ENCODE measurements at places on chromosomes 1 and 21. TPM values are rescaled to one million over a fixed set of nuclear protein-coding genes. Genes with fewer than 3 reads are reported as not detected.

CD1B gene
- total RNA-seq, result not detected

- no peak overlapping the region for H3K4me3 ChIP-seq
- no peak for DNase-seq
- no peak overlapping the region for H3K27ac ChIP-seq
- H3K36me3 ChIP-seq, result no peaks in the 10 kb centered on the region
Measured at GRCh38 chr1:87449348-87449963, 120.8 kb downstream of the LMO4 start.

GPR52 gene
- total RNA-seq, result 1.4 TPM

LCE6A gene
- not detected for total RNA-seq

MAP7D1 gene
- 132 TPM for total RNA-seq

DNA sequence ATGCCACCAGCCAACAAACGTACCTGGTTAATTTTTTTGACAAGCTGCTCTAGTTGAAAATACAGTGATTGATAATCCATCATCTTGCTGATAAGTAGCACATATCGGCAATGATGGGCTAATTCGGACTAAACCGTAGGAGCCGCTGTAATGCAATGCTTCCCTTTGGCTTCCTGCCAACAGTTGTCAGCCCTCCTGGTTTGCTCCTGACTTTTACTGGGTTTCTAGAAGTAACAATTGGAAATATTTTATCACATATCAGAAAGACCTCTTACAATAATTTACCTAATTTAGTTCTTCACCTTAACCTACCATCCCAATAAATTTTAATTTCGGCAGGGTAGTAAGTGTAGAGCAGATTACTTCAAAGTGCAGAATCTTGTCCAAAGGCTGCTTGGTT, 148.5 kb downstream of the DHRS3 start:
- no peak overlapping the region for H3K4me3 ChIP-seq
- no peak overlapping the region for H3K27ac ChIP-seq
- peaks cover 21% of the 10 kb centered on the region for H3K4me1 ChIP-seq
- no peaks in the 10 kb centered on the region for H3K36me3 ChIP-seq
- H3K27me3 ChIP-seq, result no peaks in the 10 kb centered on the region

DNA sequence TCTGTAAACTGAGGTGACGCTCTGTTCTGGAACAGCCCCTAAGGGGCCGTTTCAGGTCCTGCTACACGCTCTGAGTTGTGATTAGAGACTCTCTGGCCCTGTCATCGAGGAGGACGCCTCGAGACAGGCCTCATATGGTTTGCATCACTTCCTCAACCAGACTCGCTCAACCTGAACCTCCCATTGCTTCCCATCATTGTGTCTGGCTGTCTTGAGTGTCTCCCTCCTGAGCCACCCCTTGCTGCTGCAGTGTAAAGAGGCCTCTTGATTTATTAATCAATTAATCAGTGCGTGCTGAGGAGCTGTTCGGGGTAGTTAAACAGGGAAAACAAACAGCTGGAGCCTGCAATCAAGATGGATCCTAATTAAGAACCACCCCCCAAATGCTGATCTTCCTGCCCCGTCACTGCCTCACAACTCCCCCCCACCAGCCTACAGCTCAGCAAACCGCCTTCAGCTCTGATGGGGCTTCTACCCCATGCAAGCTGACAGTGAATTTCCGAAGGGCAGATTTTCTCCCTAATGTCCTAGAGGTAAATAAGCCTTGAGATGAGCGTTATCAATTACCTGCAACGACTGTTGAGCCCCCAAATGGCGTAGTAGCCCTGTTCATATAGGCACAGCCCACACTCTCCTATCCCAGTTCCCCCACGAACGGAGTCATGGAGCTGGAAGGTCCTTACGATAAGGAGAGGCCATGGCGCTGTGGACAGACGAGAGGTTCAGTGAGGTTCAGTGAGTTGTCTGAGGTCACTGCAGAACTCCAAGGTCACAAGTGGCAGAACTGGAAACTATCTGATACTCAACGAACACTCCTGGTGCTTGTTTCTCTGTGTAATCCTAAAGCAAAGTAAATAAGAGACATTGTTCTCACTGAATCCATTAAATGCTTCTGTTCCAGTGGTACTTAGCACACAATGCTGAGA, 210.6 kb downstream of the KIF26B start:
- H3K36me3 ChIP-seq, result no peaks in the 10 kb centered on the region
- no peak overlapping the region for H3K27ac ChIP-seq
- no peaks in the 10 kb centered on the region for H3K27me3 ChIP-seq
- H3K4me3 ChIP-seq, result no peak overlapping the region
- H3K4me1 ChIP-seq, result no peaks in the 10 kb centered on the region

NCMAP gene
- total RNA-seq, result not detected

HSPB7 gene
- 4.1 TPM for total RNA-seq

DNA sequence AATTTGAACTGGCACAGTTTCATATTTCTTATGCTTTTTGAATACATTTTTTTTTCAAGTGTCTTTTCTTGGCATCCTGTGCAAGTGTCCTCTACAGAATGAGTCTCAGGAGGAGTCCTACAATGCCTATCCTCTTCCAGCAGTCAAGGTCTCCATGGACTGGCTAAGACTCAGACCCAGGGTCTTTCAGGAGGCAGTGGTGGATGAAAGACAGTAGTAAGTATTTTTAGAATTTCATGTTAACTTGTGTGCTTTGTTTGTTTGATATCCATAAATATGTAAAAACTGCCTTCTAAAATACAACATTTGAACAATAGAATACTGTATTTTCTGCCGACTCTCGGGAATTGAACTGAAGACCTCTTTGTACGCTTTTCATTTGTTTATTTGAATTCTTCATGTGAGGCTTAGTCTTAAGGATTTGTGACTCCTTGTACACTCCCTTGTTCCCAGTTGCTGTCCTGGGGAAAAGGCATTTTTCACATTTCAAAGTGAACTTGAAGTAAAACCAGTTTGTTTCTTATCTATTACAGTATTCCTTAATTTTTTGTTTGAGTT, 56.6 kb downstream of the NCF2 start:
- H3K4me1 ChIP-seq, result no peaks in the 10 kb centered on the region
- H3K36me3 ChIP-seq, result peaks cover 24% of the 10 kb centered on the region
- H3K27me3 ChIP-seq, result no peaks in the 10 kb centered on the region
- no peak overlapping the region for H3K27ac ChIP-seq
- no peak for DNase-seq

SPATA46 gene
- total RNA-seq, result not detected

DNA sequence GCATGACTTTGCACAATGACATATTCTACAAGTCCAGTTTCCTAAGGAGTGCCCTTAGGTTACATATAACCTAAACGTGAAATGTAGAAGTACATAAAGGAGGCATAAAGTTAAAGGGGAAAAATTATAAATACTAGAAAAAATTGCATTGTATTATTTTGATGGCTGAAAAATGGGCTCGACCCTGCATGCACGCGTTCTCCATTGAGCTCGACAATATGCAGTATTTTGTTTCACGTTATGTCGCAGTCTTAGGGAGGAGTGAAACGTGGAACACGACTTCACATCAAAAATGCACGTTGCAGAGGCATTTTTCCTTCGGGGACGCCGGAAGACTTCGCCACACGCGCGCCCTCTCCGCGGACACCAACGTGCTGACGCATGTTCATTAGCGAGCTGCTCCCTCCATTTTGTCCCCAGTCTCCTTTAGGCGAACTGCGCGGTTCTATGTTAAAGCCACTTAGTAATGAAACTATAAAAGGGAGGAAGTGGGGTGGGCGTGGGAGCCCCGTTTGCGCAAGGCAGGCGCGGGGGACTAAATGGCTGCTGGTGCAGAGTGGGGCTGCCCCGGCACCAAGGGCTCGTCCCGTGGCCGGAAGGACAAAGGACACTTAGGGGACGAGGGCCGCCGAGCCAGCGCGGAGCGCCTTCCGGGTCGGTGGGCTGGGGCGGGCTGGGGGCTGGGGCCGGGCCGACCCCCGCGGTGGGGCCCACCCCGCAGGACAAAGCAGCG, 749 bp upstream of the COX20 start:
- H3K4me3 ChIP-seq, result peak overlapping the region; percentile 86
- H3K36me3 ChIP-seq, result peaks cover 17% of the 10 kb centered on the region
- H3K27me3 ChIP-seq, result no peaks in the 10 kb centered on the region
- H3K4me1 ChIP-seq, result peaks cover 45% of the 10 kb centered on the region

DNASE2B gene
- total RNA-seq, result not detected

SELE gene
- total RNA-seq, result not detected

Measured in osteoblast (primary cell).